ENCODE measurements at places on chromosomes 4 and X.

DNA sequence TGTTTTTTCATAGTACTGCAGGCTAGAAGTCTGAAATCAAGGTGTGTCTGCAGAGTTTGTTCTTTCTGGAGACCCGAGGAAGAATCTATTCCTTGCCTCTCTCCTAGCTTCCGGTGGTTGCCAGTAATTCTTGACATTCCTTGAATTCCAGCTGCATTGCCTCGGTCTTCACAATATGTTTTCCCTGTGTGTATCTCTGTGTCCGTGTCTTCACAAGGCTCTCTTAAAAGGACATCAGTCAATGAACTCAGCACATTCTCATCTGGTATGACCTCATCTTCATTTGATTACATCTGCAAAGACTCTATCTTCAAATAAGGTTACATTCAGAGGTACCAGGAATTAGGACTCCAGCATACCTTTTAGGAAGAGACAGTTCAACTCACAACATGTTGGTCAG, 163.4 kb downstream of the BANK1 start:
- no peak for DNase-seq

DNA sequence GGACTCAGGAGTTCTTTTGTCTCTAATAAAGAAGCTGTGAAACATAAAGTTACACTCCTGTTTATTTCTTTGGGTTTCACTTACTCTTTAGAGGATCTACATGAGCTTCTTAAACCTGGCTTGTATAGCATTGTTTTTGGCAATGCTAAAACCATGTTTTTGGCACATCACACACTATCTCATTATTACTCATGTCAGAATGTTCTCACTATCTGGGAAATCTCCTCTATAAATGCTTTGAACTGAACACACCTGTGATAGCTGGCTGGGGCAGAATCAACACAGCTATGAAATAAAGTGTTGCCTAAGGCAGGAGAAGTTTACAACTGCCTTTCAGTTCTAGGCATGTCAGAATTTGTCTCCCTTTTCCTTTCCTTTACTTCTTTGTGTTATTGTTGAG, 52.6 kb downstream of the SULT1B1 start:
- DNase-seq, result no peak

DNA sequence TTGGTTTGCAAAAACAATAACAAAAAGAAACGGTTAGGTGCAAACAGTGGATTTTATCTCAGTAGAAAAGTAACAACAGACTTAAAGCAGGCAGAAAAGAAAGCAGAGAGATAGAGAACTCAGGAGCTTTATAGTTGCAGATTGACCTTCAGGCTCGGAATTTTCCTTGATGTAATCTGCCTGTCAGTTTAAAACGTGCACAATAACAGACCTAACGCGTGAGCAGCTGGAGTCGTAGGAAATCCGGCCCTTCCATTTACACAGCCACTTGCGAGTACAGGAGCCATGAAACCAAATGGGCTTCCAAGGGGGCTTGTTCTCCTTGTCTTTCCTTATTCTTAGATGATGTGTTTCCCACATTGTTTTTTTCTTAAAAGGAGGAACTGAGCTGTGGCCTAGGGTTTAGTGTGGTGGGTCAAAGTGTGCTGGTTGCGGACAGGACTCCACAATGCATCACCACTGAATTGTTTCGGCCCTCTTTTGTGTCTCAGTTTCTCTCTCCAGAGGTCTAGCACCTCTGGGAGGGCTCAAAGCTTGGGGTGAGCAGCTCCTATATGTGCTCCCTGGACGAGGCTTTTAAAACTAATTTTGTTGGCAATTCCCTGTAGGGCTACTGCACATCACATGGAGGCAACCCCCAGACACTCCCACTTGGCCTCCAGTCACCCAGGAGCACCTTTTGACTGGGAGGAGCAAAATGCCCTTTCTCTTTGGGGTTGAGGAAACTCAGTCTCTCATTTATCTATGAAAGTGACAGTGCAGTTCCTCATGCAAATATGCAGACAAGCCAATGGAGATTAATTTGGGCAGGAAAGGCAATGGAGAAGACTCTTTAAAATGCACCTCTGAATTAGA, 13.9 kb upstream of the MPP1 start:
- no peak for DNase-seq

- DNase-seq, result no peak
Observed at GRCh38 chrX:7286168-7286837, 138.3 kb upstream of the PUDP start.

DNA sequence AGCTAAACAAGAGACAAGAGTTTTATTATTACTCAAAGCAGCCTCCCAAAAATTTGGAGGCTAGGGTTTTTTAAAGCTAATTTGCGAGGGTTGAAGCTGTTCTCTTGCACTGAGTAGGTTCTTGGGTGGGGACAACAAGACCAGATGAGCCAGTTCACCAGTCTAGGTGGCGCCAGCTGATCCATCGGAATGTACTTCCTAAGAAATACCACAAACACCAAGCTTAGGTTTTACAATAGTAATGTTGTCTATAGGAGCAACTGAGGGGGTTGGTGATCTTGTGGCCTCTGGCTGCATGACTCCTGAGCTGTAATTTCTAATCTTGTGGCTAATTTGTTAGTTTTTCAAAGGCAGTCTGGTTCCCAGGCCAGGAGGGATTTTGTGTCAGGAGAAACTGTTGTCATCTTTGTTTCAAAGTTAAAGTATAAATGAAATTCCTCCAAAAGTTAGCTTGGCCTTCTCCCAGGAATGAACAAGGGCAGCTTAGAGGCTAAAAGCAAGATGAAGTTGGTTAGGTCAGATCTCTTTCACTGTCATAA, 130.6 kb downstream of the SLC7A11 start:
- no peak for DNase-seq

DNA sequence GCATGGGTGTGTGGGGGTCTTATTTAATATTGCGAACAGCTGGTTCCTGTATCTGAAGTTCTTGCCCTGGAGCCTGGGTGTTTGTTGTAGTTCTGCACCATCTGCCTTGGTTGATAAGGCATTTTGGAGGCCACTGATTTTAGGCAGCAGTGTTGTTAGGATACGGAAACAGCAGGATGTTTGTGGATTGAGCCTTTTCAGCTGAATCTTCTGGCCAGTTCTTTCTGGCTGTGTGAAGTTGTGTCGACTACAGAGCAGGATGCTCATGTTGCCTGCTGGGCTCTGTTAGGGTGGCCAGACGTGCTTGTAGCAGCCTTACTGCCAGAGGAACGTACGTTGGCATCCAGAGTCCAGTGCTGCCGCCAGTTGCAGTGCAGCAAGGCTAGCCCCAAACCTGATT, 134.2 kb downstream of the PTTG2 start:
- DNase-seq, result no peak

GRCh38 chr4:7238300-7238960, 46.1 kb downstream of the SORCS2 start:
- DNase-seq, result no peak

GRCh38 chrX:42804524-42804923, 26.6 kb upstream of the PPP1R2C start:
- no peak for DNase-seq

DNA sequence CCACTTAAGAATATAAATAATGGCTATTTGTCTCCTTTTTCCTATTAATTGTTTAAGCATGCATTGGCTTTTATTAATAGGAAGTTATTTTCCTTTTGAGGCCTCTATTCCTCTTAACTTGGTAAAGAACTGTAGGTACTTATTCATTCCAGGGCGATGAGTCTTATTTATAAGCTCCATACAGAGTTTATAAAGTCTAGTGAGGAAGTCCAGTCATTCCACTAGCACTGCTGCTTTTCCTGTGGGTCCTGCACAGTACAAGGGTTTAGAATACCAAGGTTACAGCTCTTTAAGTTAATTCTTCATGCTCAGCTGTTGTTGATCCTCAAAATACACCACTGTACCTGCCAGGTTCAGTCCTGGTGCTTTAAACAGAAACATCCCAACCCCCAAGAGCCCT, 28.5 kb upstream of the WNK3 start:
- DNase-seq, result no peak

DNA sequence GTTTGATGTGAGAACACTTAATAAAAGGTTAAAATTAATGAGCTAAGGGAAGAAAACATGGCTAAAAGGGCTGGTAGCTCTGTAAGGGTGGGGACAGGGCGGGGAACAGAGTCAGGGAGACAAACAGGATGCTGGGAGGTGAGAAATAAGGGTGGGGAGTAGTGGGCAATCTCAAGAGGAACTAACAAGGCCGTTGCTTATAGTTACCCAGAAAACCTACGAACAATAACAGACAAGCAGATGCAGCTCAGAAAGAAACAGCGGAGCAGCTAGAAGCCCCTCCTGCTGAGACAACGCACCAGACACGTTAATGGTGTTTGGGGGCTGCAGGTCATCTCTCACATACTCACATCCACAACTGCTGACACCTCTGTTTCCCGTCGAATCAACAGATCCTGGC, 9.7 kb upstream of the KLF3 start:
- no peak for DNase-seq

- peak; percentile 7 for DNase-seq
Observed at GRCh38 chr4:41644288-41644914, 104.1 kb downstream of the PHOX2B start.

DNA sequence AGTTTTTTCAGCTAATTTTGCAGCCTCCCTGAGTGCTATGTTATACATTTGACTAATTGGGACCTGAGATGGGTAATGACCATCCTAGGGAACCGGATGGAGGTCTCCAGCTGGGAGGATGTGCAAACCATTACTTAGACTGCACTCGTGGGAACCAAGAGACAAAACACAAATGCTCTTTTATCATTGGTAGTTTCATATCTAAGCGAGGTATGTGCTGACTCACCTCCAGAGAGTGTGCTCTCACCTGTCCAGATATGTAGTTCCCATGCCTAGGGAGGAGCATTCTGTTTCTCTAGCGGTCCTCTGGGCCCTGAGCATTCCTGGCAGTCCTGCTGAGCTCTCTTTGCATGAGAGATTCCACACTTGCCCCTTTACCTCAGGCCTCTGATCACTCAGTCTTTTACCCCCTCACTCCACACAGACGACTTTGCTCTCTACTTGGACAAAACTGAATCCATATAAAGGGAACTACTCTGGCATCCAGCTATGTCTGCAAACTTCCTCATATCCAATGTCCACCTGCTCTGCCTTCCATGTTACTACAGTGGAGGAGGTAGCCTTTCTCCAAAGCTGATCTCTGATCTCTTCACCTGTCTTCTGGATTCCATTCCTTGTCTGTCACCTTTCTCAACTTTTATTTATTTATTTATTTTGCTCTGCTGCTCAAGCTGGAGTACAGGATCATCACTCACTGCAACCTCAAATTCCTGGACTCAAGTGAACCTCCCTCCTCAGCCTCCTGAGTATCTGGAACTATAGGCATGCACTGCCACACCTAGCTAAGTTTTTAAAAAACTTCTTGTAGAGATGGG, 88.4 kb downstream of the LRP2BP start:
- no peak for DNase-seq

DNA sequence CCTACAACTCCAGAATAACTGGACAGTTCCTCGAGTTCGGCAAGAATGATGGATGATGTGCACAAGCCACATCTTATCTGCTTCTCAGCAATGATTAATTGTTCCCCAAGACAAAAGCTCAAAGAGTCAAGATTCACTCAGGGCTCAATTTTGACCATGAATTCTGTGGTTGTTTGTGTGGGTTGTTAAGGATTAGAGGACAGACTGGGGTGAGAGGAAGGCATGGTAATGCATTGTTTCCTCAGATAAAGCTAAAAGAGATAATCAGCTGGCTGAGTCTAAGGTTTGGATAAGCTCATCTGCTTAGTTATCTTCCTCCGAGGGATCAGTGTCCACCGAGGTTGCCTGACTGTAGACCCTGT, 161.0 kb downstream of the CPEB2 start:
- DNase-seq, result no peak

DNA sequence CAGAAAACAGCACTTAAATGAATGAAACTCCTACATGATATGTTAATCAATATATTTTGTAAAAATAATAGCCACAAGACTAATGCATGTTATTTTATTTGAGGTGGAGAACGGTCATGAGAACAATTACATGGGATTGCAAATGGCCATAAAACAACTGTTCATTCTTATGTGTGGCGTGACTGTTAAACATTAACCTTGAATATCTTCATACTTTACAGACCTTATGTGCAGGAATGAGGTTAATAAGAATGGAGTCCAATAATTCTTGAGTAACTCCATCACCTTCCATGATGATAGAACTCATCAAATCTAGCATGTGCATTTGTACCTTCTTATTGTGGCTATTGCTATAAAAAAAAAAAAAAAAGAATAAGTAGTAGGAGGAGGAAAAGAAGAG, 55.3 kb downstream of the PDS5A start:
- no peak for DNase-seq

DNA sequence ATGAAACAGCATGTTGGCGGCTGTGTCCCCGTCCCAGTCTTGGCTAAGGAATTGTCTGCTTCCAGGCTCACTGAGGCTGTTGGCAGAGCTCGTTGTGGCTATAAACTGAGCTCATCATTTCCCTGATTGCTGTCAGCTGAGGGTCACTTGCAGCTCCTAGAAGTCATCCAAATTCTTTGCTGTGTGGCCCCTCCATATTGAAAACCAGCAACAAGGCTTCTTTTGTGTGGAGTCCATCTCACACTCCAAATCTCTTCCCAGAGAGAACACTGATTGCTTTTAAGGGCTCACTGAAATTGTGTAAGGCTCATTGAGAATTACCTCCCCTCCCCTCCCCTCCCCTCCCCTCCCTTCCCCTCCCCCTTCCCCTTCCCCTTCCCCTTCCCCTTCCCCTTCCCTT, 23.3 kb downstream of the TBC1D14 start:
- DNase-seq, result no peak

DNA sequence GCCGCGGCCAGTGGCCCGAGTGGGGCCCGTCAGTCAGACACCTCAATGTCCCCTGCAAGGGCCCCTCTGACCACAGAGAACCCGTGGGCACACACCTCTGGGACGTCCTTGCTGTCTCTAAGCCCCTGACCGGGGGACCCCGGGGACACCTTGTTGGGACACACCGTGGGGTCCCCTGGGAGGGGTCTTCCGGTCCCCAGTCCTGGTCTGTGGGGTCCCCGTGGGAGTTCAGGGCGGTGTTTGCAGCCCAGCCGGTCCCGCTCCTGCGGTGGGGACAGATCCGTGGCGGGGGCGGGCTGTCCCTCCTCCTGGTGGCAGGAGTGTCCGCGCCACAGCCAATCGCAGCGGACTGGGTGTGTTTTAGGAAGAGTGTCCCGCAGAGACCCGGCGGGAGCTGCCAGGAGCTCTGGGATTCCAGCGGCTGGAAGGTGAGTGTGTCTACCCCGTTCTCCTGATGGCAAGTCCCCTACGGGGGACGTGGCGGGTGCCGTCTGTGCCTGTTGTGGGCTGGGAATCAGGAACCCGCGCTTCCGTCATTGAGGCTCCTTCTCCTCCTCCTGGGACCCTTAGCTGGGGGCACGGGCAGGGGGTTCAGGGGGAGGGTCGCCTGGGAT, 5.1 kb upstream of the PLCXD1 start:
- peak; percentile 31 for DNase-seq

- no peak for DNase-seq
Observed at GRCh38 chr4:151035328-151035727, 20.2 kb upstream of the LRBA start.

DNA sequence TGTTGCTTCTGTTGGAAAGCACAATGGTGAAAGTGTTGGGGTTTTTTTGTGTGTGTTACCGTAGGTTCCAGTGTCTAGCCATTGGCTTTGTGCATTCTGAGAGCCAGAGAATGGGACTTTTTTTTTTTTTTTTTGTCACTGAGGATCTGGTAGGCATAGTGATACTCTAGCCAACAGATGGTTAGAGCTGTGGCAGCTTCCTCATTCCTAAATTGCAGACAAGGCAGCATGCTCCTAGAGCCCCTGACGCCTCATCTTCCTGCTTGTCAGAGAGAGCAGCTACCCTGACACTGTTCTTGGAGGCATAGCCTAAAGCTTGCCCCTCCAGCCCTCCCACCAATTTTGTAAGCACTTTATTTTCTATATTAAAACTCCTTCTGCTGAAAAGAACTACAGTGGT, 27.0 kb downstream of the ARHGEF9 start:
- DNase-seq, result no peak

GRCh38 chr4:2395584-2395983, 22.9 kb downstream of the ZFYVE28 start:
- DNase-seq, result no peak
